NCI-H526 (cell line): ENCODE measurements at places on chromosomes 12 and 14.

DNA sequence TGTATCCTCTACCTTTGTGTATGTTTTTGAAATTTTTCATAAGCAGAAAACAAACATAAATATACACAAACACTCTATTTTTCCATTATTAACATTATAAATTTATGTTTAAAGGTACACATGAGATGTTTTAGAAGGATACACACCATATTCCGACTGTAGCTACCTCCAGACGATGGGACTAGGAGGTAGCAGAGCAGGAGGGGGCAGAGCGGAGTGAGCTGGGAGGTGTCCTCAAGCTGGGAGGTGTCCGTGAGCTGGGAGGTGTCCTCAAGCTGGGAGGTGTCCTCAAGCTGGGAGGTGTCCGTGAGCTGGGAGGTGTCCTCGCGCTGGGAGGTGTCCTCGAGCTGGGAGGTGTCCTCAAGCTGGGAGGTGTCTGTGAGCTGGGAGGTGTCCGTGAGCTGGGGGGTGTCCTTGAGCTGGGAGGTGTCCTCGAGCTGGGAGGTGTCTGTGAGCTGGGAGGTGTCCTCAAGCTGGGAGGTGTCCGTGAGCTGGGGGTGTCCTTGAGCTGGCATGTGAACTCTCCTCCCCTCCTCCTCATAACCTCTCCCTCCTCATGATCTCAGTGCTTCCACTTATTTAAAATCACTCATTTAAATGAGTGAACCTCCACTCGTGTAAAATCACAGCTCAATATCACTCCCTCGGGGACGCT is 346.9 kb upstream of the SFSWAP start:
- DNase-seq = no peak

DNA sequence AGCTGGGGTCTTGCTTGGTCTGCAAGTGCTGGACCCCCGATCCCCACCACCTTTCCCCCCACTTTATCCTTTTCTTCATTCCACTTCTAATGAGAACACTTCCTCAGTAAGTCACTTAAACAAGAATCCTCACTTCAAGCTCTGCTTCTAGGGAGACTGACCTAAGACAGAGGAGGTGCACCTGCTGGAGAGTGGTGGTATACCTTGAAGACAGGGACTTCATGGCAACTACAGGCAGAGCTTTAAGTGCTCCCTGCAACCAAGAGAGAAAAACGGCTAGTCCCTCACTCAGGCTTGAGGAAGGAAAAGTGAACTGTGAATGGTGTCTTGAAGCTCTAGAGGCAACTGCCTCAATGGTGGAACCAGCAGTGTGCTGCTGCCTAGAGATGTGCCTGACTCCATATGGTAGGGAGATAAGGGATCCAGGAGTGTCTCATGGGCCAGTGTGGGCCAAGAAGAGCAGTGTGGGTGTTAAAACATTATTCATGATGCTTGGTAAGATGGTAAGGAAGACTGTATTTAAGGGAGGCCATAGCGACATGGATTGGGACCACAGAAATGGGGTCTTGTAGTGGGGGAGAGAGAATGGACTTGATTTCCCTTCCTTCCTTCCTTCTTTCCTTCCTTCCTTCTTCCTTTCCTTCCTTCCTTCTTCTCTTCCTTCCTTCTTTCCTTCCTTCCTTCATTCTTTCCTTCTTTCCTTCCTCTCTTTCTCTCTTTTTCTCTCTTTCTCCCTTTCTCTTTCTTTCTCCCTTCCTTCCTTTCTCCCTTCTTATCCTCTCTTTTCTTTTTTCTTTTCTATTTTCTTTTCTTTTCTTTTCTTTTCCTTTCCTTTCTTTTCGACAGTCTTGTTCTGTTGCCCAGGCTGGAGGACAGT is 96.2 kb upstream of the NAP1L1 start:
- no peak for DNase-seq

DNA sequence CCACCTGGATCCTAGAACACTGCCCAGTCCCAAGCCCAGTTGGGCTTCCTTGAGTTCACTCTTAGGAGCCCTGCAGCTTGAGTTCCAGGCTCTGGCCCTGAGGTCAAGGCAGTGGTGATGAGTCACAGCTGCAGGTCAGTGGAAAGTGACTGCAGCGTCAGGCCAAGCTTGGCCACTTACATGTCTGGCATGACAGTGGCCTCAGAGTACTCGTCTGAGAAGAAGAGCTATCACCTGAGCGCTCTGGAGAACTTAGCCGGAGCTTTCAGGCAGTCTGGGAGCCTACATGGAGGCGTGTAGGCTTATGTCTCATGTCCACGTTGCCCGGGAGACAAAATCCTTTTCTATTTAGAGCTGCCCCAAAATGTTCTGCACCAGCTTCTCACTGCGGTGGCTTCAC is 75.6 kb downstream of the ARL6IP4 start:
- no peak for DNase-seq

GRCh38 chr14:93682459-93682858 is 105.8 kb downstream of the PRIMA1 start:
- no peak for DNase-seq

- no peak for DNase-seq
Measured at GRCh38 chr14:53183611-53184010, 30.5 kb upstream of the DDHD1 start.

DNA sequence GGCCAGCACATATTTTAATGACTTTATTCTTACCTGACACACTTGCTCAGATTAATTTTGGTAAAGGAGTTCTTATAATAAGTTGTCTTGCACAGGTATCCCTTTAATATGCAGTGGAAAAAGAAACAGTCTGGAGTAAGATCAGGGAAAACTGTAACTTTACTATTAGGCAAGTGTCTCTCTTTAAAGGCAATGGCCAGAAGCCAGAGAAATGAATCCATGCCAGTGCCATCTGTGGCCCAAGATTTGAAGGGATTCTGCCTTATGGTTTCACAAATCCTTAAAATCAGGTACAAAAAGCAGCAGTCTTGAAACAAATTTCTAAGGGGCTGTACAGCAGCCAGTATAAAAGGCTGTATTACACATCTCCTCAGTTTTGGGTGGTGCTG is 22.4 kb downstream of the NFYB start:
- no peak for DNase-seq
